Effector memory CD8-positive, alpha-beta T cell (primary cell): ENCODE measurements at places on chromosomes 11 and 22.

DNA sequence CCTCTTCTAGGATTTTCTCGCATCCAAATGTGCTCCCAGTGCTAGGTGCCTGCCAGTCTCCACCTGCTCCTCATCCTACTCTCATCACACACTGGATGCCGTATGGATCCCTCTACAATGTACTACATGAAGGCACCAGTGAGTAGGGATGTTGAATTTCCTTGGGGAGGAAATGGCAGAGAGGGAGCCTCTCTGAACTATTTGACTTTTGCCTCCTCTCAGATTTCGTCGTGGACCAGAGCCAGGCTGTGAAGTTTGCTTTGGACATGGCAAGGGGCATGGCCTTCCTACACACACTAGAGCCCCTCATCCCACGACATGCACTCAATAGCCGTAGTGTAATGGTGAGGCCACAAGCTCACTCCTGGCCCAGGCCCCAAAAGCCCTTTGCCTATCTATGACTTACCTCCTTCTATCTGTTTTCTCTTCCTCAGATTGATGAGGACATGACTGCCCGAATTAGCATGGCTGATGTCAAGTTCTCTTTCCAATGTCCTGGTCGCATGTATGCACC is 2.5 kb downstream of the TAF10 start:
- H3K27me3 ChIP-seq = no peaks in the 10 kb centered on the region
- peaks cover 32% of the 10 kb centered on the region for H3K36me3 ChIP-seq
- peaks cover 31% of the 10 kb centered on the region for H3K4me1 ChIP-seq
- DNase-seq = no peak

- H3K4me1 ChIP-seq = peaks cover 38% of the 10 kb centered on the region
- H3K27ac ChIP-seq = peak overlapping the region; percentile 62
- peak overlapping the region; percentile 79 for H3K4me3 ChIP-seq
- H3K27me3 ChIP-seq = no peaks in the 10 kb centered on the region
These were observed 1.6 kb downstream of the PDXP start for GRCh38 chr22:37659897-37660708.

GRCh38 chr11:35157814-35158700 is 19.1 kb downstream of the CD44 start:
- peak overlapping the region; percentile 100 for H3K27ac ChIP-seq
- DNase-seq = no peak
- peaks cover 78% of the 10 kb centered on the region for H3K4me1 ChIP-seq
- no peaks in the 10 kb centered on the region for H3K27me3 ChIP-seq
- H3K36me3 ChIP-seq = peaks cover 92% of the 10 kb centered on the region

GRCh38 chr11:114291381-114291780 is 4.8 kb upstream of the NNMT start:
- no peak overlapping the region for H3K4me3 ChIP-seq
- no peak overlapping the region for H3K27ac ChIP-seq
- H3K4me1 ChIP-seq = no peaks in the 10 kb centered on the region
- peaks cover 17% of the 10 kb centered on the region for H3K27me3 ChIP-seq
- no peak for DNase-seq

GRCh38 chr22:20249797-20250354 is 18.2 kb downstream of the RTN4R start:
- H3K4me1 ChIP-seq = peaks cover 18% of the 10 kb centered on the region
- H3K36me3 ChIP-seq = peaks cover 4% of the 10 kb centered on the region
- no peak overlapping the region for H3K4me3 ChIP-seq
- DNase-seq = no peak

GRCh38 chr11:34451053-34451452 is 12.3 kb downstream of the CAT start:
- no peaks in the 10 kb centered on the region for H3K27me3 ChIP-seq
- peaks cover 39% of the 10 kb centered on the region for H3K36me3 ChIP-seq
- no peak overlapping the region for H3K4me3 ChIP-seq
- no peak overlapping the region for H3K27ac ChIP-seq

GRCh38 chr11:20250644-20251247 is 90.5 kb upstream of the DBX1 start:
- no peak overlapping the region for H3K4me3 ChIP-seq
- H3K36me3 ChIP-seq = no peaks in the 10 kb centered on the region
- H3K4me1 ChIP-seq = no peaks in the 10 kb centered on the region
- no peak overlapping the region for H3K27ac ChIP-seq
- H3K27me3 ChIP-seq = peaks cover 73% of the 10 kb centered on the region

DNA sequence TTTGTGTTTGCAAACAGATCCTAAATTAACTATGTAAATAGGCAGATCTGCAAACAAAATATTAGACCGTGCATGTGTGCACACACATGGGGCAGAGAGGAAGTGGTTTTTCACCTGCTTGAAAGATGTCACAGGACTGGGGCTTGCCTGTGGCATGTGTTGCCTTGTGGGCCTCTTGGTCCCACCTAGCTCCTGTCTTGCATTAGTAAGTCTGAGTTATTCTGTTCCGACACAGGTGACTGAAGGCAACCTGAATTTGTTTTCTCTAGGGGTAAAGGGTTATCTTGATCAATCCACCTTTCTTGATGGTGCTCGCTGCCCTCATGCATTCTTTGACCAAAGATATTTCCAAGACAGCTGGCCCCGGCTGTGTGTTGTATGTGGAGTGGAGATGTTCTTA is 667.5 kb downstream of the NTM start:
- no peak for DNase-seq
- no peaks in the 10 kb centered on the region for H3K27me3 ChIP-seq
- no peak overlapping the region for H3K27ac ChIP-seq
- H3K4me3 ChIP-seq = no peak overlapping the region
- H3K4me1 ChIP-seq = no peaks in the 10 kb centered on the region
- no peaks in the 10 kb centered on the region for H3K36me3 ChIP-seq

DNA sequence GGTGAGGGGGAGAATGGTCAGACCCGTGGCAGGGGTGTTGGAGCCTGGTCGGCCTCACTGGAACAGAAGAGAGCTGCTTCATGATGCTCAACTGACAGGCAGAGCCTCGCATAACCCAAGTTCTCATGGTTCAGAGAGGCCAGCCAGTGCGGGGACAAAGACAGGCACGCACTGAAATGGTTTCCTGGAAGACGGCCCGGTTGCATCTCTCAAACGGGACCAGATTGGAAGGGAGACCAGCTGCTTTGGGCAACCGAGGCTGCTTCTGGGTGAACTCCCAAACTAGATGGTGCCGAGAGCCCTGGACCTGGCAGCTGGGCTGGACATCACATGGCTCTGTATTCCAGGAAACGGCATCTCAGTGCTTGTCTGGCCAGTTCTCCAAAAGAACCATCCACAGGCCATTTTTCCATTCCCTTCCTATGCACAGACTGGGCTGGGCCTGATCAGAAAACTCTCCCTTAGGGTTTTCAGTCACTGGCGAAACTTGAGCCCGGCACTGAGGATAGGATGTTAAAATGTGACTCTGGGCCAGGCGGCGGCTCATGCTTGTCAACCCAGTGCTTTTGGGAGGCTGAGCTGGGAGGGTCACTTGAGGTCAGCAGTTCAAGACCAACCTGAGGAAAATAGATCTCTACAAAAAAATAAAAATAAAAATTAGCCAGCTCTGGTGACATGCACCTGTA is 80.1 kb upstream of the PRODH start:
- no peak overlapping the region for H3K4me3 ChIP-seq
- H3K27ac ChIP-seq = no peak overlapping the region
- no peaks in the 10 kb centered on the region for H3K4me1 ChIP-seq
- DNase-seq = no peak
- H3K27me3 ChIP-seq = peaks cover 27% of the 10 kb centered on the region
